Activated CD8-positive, alpha-beta T cell treated with anti-CD3 and anti-CD28 coated beads for 36 hours (primary cell): ENCODE measurements at places on chromosomes 4 and X. TPM values are rescaled to one million over a fixed set of nuclear protein-coding genes. Genes with fewer than 3 reads are reported as not detected.

DNA sequence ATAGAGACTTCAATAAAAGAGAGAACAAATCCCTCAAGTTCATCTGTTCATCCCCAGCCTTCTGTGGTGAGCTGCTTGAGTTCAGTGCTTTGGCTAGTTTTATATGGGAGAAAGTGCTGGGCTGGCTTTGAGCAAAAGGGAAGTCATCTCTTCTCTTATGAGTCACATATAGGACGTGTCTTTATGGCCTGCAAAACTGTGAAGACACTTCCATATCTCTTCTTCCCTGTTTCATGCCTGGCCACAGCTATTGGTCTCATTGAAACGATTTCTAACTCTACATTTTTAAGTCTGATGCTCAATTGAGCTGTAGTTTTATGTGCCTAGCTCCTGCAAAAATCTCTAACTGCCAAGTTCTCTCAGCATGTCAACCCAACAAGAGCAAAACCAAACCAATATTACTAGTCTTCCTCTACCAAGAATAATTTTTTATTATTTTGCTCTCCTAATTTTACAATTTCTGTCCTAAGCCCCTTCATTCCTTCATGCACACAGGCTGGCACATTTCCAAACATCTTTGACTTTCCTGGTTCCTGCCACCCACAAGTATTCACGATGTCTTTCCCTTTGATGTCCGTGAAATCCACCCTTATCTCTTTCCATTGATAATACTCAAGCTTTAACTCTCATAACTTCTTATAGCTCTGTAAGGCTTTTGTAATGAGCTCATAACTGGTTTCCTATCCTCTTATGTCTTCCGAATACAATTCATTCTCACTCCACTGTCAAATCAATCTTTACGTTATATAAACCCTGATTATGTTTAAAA is 165.3 kb downstream of the BTC start:
- H3K4me3 ChIP-seq, result no peak overlapping the region
- no peak overlapping the region for H3K27ac ChIP-seq
- H3K36me3 ChIP-seq, result no peaks in the 10 kb centered on the region
- DNase-seq, result no peak
- H3K27me3 ChIP-seq, result peaks cover 5% of the 10 kb centered on the region

Gene OPN1LW
- not detected for total RNA-seq

Gene RTL9
- not detected for total RNA-seq

- H3K4me3 ChIP-seq, result peak overlapping the region; percentile 71
- H3K36me3 ChIP-seq, result peaks cover 3% of the 10 kb centered on the region
- DNase-seq, result peak; percentile 52
- no peak overlapping the region for H3K27ac ChIP-seq
These were observed 7.2 kb upstream of the NEUROG2 start for GRCh38 chr4:112523008-112523721.

DNA sequence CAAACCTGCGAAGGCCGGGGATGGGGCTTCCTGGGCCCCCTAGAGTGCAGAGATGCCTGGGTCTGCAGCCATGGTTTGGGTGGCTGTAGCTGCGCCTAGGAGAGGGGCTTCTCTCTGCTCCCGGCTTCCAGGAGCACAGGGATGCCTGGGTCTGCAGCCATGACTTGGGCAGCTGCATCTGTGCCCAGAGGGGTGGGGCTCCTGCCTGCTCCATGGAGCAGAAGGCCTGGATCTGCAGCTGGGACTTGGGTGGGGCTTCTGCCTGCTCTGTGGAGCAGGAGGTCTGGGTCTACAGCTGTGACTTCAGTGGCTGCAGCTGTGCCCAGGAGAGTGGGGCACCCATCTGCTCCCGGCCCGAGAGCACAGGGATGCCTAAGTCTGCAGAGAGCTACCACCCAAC is 20.8 kb downstream of the SPON2 start:
- H3K4me1 ChIP-seq, result no peaks in the 10 kb centered on the region
- H3K36me3 ChIP-seq, result no peaks in the 10 kb centered on the region
- peaks cover 4% of the 10 kb centered on the region for H3K27me3 ChIP-seq

DNA sequence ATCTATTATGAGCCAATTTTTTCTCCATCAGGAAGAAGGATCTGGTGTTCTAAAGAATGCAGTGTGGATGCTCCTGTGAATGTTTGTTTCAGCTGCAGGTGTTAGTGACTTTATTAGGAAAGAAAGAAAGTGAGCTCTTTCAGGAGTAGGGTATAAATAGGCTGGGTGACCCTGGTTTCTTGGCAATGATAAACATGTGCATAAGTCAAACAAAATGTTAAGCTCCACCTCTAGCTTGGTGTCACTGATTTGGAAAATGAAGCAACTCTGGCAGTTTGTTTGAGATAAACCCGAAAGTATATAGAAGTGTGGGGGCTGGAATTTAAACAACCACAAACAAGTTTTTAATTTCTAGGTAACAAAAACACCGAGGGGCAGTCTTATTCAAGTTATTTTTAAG is 152.3 kb downstream of the COL4A6 start:
- H3K27me3 ChIP-seq, result no peaks in the 10 kb centered on the region
- H3K4me3 ChIP-seq, result no peak overlapping the region
- no peak for DNase-seq

Gene TIGD2
- total RNA-seq, result 2.0 TPM

- no peaks in the 10 kb centered on the region for H3K4me1 ChIP-seq
- H3K4me3 ChIP-seq, result no peak overlapping the region
- DNase-seq, result no peak
- no peak overlapping the region for H3K27ac ChIP-seq
- no peaks in the 10 kb centered on the region for H3K36me3 ChIP-seq
These were observed 2308.1 kb upstream of the AGA start for GRCh38 chr4:179750374-179750773.

Gene PQBP1
- 66.5 TPM for total RNA-seq

Gene TMPRSS11B
- total RNA-seq, result not detected

DNA sequence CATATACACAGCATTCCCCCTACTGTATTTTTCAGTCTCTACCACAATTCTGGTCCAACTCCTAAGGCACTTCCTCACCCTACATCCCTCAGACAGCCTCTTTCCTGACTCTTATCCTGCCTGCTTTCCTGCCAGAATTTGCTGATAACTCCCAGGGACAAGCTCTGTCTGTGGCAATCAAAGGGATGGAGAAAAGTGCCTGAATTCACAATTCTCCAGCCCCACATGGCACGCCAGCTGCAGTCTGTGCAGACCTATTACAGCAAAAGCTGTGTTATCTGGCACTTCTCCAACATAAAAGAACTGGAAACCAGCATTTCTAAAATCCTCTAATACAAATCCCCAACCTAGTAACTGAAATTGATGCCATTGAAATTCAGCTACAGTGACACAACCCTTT is 404.8 kb downstream of the KLHL13 start:
- H3K36me3 ChIP-seq, result no peaks in the 10 kb centered on the region
- no peaks in the 10 kb centered on the region for H3K27me3 ChIP-seq
- H3K27ac ChIP-seq, result no peak overlapping the region
- no peak for DNase-seq

Gene BGN
- total RNA-seq, result not detected

GRCh38 chrX:53312946-53313727 is 31.8 kb upstream of the IQSEC2 start:
- no peaks in the 10 kb centered on the region for H3K36me3 ChIP-seq
- peaks cover 2% of the 10 kb centered on the region for H3K27me3 ChIP-seq
- no peak overlapping the region for H3K4me3 ChIP-seq

Gene PCDH7
- total RNA-seq, result not detected

DNA sequence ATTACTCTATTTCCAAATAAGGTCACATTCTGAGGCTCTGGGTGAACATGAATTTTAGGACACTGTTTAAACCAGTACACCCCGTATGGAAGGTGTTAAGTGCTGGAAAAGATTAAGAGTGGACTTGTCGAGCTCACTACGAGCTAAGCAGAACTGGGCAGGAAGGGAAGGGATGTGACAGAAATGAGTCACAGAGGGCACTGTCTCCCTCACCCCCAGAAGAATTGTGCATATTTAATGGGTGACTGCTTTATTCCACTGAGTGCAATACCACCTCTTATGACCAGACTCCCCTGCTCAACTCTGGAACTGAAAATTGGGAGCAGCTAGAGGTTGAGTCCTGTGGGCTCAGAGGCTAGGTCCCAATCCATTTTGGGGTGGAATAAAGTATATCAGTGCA is 187.4 kb upstream of the RPS6KA3 start:
- H3K27ac ChIP-seq, result peak overlapping the region; percentile 10
- DNase-seq, result peak; percentile 38
- peaks cover 43% of the 10 kb centered on the region for H3K4me1 ChIP-seq
- H3K36me3 ChIP-seq, result no peaks in the 10 kb centered on the region
- H3K4me3 ChIP-seq, result no peak overlapping the region

DNA sequence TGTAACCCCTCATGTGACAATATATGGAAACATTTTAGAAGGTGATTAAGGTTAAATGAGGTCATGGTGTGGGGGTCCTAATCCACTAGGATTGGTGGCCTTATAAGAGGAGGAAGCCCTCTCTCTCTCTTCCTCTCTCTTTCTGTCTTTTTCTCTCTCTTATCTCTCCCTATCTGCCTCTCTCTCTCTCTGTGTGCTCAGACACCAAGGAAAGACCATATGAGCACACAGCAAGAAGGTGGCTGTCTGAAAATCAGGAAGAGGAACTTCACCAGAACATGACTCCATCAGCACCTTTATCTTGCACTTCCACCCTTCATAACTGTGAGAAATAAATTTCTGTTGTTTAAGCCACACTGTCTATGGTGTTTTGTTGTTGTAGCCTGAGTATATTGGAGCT is 1472.2 kb downstream of the PCDH7 start:
- H3K36me3 ChIP-seq, result no peaks in the 10 kb centered on the region
- H3K27me3 ChIP-seq, result no peaks in the 10 kb centered on the region
- H3K4me3 ChIP-seq, result no peak overlapping the region
- DNase-seq, result no peak

GRCh38 chrX:139823806-139824205 is 109.0 kb downstream of the ATP11C start:
- no peak for DNase-seq
- no peaks in the 10 kb centered on the region for H3K27me3 ChIP-seq
- H3K4me1 ChIP-seq, result peaks cover 18% of the 10 kb centered on the region
- H3K36me3 ChIP-seq, result peaks cover 12% of the 10 kb centered on the region
- no peak overlapping the region for H3K4me3 ChIP-seq

GRCh38 chr4:112896609-112897190 is 152.8 kb upstream of the ANK2 start:
- no peak for DNase-seq
- peaks cover 18% of the 10 kb centered on the region for H3K27me3 ChIP-seq
- H3K4me3 ChIP-seq, result no peak overlapping the region
- no peaks in the 10 kb centered on the region for H3K4me1 ChIP-seq
- no peaks in the 10 kb centered on the region for H3K36me3 ChIP-seq

- no peak overlapping the region for H3K27ac ChIP-seq
- no peaks in the 10 kb centered on the region for H3K36me3 ChIP-seq
- no peak for DNase-seq
These were observed 180.3 kb upstream of the PPARGC1A start for GRCh38 chr4:24070117-24070516.

Gene DOK7
- not detected for total RNA-seq

GRCh38 chrX:131317326-131317725 is 28.2 kb upstream of the IGSF1 start:
- no peak overlapping the region for H3K27ac ChIP-seq
- no peaks in the 10 kb centered on the region for H3K36me3 ChIP-seq
- H3K27me3 ChIP-seq, result no peaks in the 10 kb centered on the region

DNA sequence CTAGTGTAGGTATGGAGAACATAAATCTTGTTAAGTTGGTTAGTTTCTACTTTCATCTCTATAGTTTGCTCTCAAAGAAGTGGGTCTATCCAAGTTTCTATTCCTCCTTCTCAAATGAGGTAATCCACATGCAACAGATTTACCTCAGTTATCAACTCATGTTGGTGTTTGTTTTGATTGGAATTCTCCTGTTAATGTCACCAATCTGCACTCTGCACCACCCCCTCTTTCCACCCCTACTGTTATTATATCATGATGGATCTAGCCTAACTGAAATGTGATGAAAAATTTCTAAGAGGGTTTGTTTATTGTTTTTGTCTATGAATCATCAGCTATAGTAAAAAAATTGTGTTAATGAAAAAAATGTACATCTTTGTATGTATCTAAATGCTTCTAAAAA is 66.1 kb downstream of the AGTR2 start:
- H3K4me3 ChIP-seq, result no peak overlapping the region
- no peaks in the 10 kb centered on the region for H3K36me3 ChIP-seq
- no peak overlapping the region for H3K27ac ChIP-seq

Gene OCRL
- 2.0 TPM for total RNA-seq

GRCh38 chr4:106762666-106763443 is 273.3 kb downstream of the DKK2 start:
- H3K4me3 ChIP-seq, result no peak overlapping the region
- no peaks in the 10 kb centered on the region for H3K4me1 ChIP-seq
- no peaks in the 10 kb centered on the region for H3K36me3 ChIP-seq

DNA sequence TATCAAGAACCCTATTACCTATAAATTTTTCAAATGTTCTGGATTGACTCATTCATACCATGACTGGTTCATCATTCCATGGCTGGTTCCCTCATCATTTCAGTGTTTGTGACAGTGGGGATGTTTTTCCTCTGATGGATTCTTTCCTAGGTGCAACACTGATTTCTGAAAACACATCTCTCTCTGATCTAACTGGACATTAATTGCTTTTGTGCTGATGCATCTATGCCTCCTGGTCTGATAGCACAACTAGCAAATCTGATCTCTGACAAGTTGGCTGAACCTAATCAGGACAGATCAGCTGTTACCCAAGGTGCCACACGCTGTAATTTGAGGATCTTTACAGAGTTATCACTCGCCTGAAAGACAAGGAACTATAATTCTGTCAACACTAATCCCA is 140.2 kb downstream of the LDB2 start:
- H3K27ac ChIP-seq, result no peak overlapping the region
- H3K4me3 ChIP-seq, result no peak overlapping the region
- H3K36me3 ChIP-seq, result no peaks in the 10 kb centered on the region
- no peak for DNase-seq
- H3K4me1 ChIP-seq, result no peaks in the 10 kb centered on the region
- no peaks in the 10 kb centered on the region for H3K27me3 ChIP-seq

DNA sequence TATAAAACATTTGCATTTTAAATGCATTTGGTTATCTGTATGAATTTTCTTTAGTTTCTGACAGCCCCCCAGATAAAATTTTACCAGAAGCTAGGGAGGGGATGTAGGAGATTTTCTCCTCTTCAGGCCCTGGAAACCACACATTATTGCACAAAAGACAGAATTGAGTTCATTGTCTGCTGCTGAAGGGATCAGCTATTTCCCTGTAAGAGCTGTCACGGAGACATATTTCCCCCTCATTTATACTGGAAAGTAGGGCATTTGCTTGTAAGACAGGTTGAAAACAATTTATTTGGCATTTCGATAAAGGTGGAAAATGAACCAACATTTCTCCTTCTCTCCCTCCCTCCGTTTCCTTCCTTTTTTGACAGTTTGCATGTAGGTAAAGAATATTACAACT is 241.3 kb upstream of the LCORL start:
- H3K27ac ChIP-seq, result no peak overlapping the region
- peaks cover 8% of the 10 kb centered on the region for H3K27me3 ChIP-seq
- no peaks in the 10 kb centered on the region for H3K4me1 ChIP-seq
- DNase-seq, result no peak
- no peak overlapping the region for H3K4me3 ChIP-seq
- H3K36me3 ChIP-seq, result no peaks in the 10 kb centered on the region

GRCh38 chr4:147755561-147756295 is 23.8 kb downstream of the ARHGAP10 start:
- H3K36me3 ChIP-seq, result no peaks in the 10 kb centered on the region
- H3K27me3 ChIP-seq, result no peaks in the 10 kb centered on the region
- no peak for DNase-seq
- peaks cover 8% of the 10 kb centered on the region for H3K4me1 ChIP-seq
